HS-5 (cell line): ENCODE measurements at places on chromosomes 4 and X.

DNA sequence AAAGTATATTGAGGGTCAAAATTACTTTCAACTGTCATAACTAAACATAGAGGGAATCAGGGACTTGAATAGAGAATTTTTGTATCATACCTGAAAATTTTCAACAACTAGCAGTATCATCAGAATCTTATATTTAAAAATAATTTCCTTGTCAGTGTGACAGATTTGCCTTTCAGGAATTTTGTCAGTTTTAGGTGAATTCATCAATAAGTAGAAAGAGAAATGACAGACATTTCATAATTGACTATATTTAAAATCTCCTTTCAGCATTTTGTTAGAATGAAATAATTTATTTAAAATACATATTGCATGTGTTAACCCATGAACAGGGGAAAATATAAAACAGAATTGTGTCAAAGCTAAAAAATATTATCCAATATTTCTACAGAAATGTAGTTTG lies 8.6 kb upstream of the PDCL2 start:
- no peak for DNase-seq

DNA sequence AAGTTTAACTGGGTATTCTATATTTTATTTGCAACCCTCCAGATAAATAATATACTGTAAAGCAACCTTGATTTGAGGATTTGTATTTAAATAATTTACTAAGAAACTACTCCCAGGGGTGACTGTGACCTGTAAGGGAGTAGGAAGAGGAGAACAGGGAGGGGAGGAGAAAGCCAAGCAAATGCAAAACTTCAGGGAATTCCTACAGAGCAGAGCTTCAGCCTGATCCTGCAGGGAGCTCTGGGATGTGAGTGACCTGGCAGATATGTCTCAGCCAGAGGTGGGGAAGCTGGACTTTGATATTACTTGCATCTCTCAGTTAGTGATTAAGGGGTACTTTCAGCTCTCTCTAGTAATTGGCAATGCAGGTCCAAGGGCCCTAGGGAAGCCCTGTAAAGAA lies 302.0 kb downstream of the FRMPD4 start:
- DNase-seq: no peak

GRCh38 chrX:115399306-115399705 lies 109.8 kb downstream of the LUZP4 start:
- DNase-seq: no peak

DNA sequence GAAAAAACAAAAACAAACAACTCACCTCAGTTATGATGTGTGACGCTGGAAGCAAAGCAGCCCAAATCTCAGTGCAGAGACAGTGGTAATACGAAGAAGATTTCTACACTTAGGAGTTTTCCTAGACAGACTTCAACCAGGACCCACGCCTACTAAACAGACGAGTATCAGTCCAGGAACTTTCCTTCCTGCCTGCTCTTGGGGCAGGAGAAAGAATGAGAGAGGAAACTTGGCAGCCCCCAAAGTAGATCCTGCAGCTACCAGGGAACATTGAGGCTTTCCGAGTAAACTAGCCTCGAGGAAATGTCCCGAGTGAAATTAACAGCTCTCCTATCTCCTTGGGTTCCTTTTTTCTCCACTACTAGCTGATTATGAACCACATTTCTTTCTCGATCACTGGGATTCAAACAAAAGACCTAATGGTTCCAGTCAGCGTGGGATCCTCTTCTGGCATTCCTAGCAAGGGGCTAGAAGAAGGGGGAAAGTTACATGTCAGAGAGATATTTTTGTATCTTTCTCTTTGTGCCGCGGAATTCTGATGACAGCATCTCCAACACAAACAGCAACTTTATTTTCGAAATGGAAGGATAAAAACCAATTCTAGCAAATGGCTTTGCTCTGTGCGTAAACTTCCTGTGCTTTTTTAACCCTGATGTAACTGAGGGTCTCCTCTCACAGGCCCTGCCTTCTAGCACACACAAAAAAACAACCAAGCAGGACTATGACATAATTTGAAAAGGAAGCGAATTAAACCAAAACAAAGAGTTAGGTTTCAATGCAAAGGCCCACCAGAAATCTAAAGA lies 53.2 kb downstream of the PPM1K start:
- no peak for DNase-seq

DNA sequence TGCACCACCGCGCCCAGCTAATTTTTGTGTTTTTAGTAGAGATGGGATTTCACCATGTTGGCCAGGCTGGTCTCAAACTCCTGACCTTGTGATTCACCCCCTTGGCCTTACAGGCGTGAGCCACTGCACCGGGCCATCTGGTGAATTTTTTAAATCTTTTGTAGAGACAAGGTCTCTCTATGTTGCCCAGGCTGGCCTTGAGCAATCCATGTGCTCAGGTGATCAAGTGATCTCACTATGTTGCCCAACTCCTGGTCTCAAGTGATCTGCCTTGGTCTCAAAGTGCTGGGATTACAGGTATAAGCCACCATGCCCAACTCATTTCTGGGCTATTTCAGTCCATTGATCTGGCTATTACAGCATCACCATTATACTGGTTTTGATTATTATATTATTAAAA lies 22.2 kb upstream of the GALNT7 start:
- DNase-seq: no peak

DNA sequence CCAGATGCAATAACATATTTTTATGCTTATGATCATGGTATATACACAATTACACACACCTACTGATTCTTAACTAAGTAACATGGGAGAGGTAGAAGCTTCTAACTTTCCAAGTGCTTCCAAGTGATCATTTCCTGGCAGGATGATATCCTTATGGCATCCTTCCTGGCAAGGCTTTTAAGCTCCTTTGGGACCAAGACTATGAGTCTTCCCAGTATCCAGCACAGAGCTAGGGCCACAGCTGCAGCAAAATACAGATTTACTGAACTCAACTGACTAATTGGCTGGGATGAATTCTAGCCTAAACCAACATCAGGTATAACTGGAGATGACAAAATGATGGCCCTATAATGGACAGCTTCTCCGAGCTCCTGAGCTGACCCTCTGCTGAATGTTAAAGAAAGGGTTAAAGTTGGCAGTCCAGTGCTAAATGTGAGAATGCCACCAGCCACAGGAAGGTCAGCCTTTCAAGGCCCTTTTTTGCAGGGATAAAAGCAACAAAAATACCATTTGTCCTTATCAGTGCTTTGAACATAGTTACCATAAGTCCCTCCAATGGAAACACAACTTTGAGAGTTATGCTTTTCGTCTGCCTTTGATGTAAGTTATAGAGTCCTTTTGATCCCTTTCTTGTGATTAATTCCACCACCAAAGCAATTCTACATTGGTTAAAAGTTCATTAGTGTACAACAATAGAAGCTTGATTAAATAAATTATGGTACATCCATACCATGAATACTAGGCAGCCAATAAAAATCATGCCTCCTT lies 73.4 kb downstream of the MGST2 start:
- no peak for DNase-seq

- DNase-seq: no peak
Measured at GRCh38 chrX:11407331-11408108, 114.3 kb downstream of the AMELX start.

GRCh38 chrX:92213786-92214185 lies 434.6 kb downstream of the PCDH11X start:
- no peak for DNase-seq

- no peak for DNase-seq
Measured at GRCh38 chrX:119981286-119982070, 37.9 kb upstream of the NKAP start.
